Upper lobe of left lung (tissue), 6 donors: ENCODE measurements at places on chromosomes 13 and 19. TPM values are rescaled to one million over a fixed set of nuclear protein-coding genes. Genes with fewer than 3 reads are reported as not detected.

DNA sequence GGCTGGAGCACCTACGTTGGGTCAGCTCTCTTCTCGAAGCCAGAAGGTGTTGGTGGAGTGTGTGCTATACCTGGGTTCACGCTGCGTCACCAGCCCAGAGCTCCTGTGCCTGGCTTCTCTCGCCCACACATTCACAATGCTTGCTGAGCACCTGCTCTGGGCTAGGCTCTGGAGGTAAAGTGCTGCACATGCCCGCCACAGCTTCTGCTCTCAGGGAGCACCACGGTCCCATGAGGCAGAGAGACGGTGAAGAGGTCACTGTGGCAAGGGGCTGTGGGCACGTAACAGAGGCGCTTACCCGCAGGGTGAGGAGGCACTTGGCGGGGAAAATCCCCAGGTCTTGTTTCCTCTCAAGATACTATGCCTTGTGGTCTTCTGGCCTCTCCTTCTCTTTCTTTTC is 174.2 kb downstream of the TEX29 start:
- no peak overlapping the region for H3K27ac ChIP-seq
- no peaks in the 10 kb centered on the region for H3K36me3 ChIP-seq
- H3K4me1 ChIP-seq: no peaks in the 10 kb centered on the region
- H3K27me3 ChIP-seq: no peaks in the 10 kb centered on the region
- no peak for DNase-seq

DNA sequence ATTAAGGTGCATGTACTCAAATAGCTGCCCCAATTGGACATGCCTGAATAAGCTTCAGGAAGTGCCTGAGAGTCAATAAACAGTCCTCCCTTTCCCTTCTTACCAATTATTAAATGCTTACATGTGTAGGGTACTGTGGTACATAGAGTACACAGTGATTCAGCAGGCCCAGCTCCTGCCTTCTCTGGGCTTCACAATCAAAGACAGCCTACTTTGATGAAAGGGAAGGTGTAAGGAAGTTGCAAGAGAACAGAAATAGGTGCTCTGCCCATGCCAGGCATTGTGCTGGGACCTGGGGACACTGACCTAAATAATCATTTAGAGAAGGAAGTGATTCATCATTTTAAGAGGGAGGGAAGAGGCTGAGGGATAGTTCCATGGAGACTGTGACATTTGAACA is 17.2 kb downstream of the FRY start:
- no peak overlapping the region for H3K4me3 ChIP-seq
- no peak overlapping the region for H3K27ac ChIP-seq
- peaks cover 19% of the 10 kb centered on the region for H3K4me1 ChIP-seq
- no peaks in the 10 kb centered on the region for H3K36me3 ChIP-seq
- no peak for DNase-seq

PGLYRP2 gene
- not detected for total RNA-seq

NKG7 gene
- total RNA-seq: 3.4 TPM

KCNRG gene
- 11.5 TPM for total RNA-seq

SCN1B gene
- 7.2 TPM for total RNA-seq
